ENCODE measurements at places on chromosomes 6 and 20.

DNA sequence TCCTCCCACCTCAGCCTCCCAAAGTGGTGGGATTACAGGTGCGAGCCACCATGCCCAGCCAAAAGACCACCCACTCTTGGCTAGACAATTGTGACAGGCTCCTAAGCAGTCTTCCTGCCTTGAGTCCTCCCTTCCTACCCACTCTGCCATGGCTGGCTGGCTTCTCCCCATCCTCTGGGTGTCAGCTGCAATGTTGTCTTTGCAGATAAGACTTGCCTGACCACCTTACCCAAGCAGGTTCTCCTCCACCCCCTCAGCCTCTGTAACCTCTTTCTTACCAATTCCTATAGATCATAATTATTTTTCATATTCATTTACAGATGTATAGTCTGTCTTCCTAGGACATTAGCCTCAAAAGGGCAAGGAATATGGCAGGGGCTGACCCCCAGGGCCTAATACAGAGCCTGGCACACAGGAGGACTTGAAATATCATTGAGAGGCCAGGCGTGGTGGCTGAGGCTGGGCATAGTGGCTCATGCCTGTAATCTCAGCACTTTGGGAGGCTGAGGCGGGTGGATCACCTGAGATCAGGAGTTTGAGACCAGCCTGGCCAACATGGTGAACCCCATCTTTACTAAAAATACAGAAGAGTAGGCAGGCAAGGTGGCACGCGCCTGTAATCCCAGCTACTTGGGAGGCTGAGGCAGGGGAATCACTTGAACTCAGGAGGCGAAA lies 28.7 kb upstream of the SPAG4 start:
- DNase-seq = no peak

DNA sequence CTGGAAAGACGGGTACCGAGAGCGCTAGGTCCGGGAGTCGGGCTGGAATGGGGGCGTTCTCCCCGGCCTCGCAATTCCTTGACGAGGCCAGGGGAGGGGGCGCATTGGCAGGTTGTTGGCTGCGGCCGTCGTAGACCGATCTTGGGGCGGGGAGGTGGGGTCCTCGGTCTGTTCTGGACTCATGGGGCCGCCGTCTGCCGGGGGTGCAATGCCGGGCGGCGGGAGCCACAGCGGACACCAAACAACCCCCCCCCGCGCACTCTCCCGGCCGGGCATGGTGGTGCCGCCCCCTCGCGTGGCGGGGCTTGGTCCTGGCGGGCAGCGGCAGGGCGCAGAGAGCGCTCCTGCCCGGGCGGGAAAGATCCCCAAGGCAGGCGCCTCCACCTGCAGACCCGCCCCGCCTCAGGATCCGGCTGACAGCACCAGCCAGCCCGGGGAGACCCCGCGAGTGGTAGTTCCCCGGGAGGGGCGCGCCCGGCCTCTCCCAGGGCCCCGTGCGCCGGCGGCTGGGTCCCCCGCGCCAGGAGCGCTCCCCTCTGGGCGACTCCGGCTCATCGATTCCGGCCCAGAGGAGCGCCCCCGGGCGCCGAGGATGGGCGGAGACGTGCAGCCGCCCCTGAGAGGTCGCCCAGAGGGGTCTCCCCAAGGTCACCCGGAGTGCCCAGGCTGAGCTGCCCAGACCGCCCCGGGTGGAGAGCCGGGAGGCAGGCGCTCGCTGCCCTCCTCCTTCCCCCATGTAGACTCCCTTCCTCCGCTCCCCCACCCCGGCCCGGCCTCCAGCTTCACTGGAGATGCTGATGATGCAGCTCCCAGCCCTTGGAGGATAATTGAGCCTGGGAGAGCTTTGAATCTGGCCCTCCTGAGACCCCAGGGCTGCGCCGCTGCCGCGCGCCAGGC lies 709 bp downstream of the PPP1R16B start:
- DNase-seq = no peak

GRCh38 chr6:56593801-56594318 lies 48.8 kb downstream of the DST start:
- DNase-seq = no peak

GRCh38 chr6:144434308-144434990 lies 149.3 kb downstream of the UTRN start:
- DNase-seq = no peak

DNA sequence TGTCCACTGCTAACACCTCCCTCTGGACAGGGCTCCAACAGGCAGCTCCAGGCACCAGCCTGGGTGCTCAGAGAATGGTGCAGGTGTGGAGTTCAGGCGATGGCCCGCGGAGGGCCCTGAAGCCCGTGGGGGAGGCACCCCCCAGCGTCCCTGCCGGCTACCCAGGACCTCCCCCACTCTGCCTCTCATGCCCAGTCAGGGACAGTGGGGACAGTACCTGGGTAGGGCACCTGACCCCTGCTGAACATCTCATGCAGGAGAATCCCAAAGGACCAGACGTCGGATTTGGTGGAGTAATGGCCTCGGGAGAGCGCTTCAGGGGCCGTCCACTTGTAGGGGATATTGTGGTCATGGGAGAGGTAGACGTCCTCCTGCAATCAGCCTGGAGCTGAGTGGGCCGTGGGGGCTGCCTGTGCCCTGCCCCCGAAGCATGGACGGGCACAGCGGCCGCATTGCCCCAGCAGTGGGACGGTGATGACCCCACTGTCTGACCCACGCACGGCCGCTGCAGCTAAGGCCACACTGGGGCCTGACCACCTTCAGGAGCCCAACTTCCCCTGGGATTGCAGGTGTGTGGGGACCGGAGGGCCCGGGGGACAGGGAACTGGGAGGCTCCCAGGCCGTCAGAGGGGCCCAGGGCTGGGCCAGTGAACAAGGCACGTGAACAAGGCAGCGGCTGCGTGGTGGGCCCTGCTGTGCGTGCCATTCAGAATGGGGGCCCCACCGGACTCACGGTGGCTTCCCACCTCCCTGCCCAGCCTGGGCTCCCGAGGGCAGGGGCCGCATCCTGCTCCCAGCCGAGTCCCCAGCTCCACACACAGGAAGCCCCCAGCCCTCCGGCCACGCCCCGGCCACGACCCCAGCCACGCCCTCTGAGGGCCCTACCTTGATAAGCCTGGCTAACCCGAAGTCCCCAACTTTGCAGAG lies 7.1 kb downstream of the PTK6 start:
- no peak for DNase-seq

DNA sequence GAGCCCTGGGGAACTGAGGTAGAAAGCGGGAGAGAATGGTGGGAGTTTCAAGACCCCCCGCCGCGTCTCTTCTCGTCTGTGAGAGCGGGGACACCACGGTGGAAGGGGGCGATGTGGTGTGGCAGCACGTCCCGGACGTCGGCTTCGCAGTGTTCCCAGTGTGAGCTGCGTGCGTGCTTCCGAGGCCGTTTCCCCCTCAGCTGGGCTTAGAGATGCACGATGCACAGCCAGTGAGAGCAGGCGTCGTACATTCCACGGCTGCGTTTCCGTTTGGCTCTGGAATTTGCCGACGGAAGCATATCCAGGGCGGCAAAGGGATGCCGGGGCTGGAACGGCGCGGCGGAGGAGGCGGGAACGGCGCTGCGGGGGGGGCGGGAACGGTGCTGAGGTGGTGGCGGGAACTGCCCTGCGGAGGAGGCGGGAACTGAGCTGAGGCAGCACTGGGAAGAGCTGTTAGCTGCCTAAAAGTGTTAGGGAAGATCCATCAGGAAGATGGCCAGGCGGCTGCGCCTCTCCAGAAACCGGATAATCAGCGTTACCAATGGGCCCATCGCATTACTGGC lies 37.7 kb downstream of the KIF25 start:
- no peak for DNase-seq

GRCh38 chr20:63976980-63977738 lies 2.3 kb downstream of the SAMD10 start:
- DNase-seq = no peak

GRCh38 chr20:21432911-21433310 lies 35.6 kb upstream of the NKX2-4 start:
- DNase-seq = no peak

DNA sequence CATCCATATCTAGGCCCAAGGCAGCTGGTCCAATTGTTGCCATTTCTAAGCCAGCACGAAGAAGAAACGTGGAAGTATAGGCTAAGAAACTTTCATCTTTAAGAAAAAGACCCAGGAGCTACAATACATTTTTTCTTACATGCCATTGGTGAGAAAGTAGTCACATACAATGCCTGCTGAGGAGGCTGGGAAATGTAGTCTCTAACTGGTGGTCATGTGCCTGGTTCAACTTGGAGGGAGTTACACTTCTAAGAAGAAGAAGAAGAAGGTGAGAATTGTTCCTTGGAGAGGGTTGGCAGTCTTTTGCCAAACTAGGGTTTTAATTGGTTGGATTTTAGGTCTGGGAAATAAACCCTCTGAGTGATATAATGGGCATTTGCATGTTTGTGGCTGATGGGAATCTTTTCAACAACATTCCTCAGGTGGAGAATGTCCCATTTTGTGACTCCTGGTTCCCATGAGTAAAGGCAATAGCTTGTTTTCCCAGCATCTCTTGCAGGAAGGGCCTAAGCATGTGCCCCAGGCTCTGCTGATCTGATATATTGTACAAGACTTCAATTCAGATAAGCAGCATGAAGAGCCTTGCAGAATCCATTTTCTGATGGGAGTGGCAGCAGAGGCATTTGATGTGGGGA lies 47.0 kb upstream of the PREP start:
- no peak for DNase-seq

- DNase-seq = no peak
Measured at GRCh38 chr6:139743664-139744437, 369.4 kb upstream of the CITED2 start.

- no peak for DNase-seq
Measured at GRCh38 chr20:7232796-7233195, 465.3 kb downstream of the BMP2 start.

- peak; percentile 93 for DNase-seq
Measured at GRCh38 chr6:10722820-10723566, at the start of gene TMEM14C. TMEM14C (plus strand) TSS chr6:10723070; CDS start chr6:10724614, 1,544 bp downstream.

GRCh38 chr20:41191562-41192500 lies 54.5 kb downstream of the PLCG1 start:
- no peak for DNase-seq

DNA sequence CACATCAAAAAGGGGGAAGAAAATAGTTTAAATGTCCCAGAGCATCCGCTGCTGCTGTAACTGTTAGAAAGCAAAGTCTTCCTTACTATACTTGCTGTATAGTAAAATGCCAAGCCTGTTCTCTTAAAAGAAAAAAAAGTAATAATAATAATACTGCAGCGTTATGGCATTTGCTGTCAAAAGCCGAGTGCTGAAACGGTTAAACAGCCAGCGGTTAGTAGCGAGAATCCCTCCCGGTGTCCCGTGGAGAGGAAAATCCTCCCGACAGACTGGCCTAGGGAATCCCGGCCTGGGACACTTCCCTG lies 19.5 kb upstream of the NFATC2 start:
- no peak for DNase-seq

GRCh38 chr20:33012327-33013189 lies 5.1 kb downstream of the BPIFB2 start:
- no peak for DNase-seq

DNA sequence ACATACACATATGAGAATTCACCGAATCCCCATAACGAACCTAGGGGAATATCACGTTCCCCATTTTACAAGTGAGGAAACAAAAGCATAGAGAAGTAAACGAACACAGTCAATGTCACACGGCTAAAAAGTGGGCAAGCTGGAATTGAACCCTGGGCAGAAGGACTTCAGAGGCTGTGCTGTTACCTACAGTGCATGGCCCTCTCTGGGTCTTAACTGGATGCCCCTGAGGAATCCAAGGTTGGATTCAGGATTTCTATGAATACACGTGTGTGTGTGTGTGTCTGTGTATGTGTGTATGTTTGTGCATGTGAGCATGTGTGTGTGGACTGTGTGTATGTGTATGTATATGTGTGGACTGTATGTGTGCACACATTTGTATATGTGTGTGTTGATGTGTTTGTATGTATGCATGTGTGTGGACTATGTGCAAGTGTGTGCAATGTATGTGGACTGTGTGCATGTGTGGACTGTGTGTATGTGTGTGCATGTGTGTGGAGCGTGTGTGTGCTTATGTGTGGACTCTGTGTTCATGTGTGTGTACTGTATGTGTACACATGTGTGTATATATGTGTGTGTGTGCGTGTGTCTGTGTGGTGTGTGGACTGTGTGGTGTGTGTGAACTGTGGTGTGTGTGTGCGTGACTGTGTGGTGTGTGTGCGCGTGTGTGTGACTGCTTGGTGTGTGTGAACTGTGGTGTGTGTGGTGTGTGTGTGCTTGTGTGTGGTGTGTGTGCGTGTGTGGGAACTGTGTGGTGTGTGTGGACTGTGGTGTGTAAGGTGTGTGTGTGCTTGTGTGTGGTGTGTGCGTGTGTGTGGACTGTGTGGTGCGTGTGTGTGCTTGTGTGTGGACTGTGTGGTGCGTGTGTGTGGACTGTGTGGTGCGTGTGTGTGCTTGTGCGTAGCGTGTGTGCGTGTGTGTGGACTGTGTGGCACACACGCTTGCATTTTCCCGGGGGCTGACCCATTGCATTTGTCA lies 49.0 kb downstream of the HNF4A start:
- no peak for DNase-seq

- DNase-seq = no peak
Measured at GRCh38 chr6:313917-314316, 21.6 kb downstream of the DUSP22 start.

DNA sequence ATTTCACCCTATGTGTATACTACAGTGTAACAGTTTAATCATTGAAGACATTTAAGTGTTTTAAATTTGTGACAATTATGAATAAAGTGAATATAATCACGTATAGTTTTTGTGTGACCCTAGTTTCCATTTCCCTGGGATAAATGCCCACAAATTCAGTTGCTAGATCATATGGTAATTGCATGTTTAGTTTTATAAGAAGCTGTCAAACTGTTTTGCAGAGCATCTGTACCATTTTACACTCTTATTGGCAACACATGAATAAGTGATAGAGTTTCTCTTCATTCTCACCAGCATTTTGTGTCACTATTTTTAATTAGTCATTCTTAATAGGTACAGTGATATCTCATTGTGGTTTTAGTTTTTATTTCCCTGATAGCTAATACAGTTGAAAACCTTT lies 7.3 kb downstream of the VTA1 start:
- no peak for DNase-seq

DNA sequence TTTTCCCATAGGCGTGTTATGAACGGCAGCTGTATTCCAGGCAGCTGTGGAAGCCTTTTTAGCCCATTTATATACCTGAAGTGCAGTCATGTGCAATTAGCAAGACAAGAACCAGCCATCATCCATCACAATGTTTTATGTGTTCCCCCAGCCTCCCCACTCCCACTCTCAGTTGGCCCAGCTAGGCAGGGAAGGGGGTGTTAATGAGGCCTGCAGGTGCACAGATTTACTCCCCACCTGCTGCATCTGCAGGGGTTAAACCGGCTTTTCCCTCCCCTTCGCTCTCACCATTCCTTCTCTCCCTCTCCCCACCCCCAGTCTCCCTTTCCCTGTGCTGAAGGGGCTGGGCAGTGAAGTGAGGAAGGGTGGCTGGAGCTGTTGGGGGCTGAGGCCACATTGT lies 149.8 kb upstream of the AKAP12 start:
- no peak for DNase-seq

DNA sequence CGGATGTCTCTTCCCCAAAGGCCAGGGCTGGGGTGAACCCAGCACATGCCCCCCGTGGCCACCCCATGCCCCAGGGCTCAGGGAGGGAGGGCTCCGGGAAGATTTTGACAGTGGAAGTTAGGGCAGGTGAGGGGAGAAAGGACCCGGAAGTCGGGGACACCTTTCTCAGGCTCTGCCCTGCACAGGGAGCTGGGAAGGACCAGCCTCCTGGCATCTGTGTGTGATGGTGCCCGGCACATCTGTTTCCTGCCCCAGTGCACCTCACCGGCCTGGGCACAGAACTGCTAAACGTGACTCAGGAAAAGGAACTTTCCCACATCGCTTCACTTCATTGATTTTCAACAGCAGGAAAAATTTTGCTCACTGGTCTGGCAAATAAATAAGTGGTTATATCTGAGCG lies 141.1 kb upstream of the AFDN start:
- DNase-seq = no peak

- no peak for DNase-seq
Measured at GRCh38 chr6:90537027-90537426, 49.8 kb downstream of the MAP3K7 start.

- DNase-seq = peak; percentile 12
Measured at GRCh38 chr20:46568570-46569129, 18.2 kb upstream of the OCSTAMP start.
